ENCODE measurements at places on chromosomes 5 and 9.
A peak's percentile ranks its signal among the peaks of the same experiment; 100 is the strongest.

GRCh38 chr9:91734371-91734981, 215.6 kb downstream of the ROR2 start:
- peak; percentile 84 for DNase-seq

- DNase-seq = peak; percentile 18
Measured at GRCh38 chr5:1686016-1686802, 113.4 kb downstream of the MRPL36 start.

DNA sequence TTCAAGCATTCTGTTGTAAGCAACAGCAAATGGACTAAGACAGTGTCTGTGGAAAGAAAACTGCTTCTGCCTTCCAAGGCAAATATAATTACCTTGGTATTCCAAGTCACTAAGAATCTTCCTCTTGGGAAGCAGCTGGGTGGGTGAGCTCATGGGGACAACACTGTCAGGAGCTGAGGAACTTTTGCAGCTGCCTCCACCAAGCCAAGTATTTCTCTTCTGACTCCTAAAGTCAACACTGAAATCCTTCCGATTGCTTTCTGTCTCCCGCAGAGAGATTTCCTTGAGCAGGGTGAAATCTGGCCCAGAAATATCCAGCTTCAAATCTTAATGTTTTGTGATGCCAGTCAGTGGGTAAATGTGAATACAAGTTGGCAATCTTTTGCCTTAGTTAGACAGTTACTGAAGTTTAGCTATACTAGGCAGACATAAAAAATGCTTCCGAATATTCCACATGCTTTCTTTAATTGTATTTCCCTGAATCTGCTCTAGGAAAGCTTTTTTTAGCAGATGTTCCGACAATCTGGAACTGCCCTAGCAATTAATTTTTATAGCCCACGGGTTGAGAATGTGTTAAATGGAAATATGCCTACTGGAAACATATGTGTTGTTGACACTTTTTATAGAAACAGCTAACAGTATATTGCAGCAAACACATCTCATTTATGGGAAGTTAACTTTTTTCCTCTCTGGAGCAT, 369.9 kb upstream of the DAB2 start:
- DNase-seq = no peak

DNA sequence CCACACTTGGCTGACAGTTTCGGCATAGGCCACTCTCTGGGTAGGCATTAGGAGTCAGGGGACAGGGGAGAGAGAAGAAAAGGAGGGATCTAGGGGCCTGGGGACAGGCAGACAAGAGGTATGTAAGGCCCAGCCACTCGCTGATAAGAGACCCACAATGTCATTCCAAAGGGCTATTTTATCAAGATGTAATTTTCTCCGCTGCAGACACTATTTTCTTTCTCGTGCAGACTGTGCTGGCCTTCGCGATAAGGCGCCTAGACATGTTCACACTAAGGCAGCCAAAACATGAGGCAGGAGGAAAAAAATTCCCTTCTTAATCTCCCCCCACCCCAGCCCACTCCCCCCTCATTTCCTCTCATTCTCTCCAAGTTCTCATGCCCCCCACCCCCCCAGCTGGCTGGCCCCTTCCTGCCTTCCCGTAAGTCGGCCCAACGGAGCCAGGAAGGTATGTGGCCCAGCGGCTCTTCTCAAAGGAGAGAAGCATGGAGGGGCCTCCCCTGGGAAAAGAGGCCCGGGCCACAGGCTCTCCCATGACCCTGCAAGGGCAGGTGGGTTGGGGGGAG, 44.9 kb upstream of the SYNPO start:
- no peak for DNase-seq

GRCh38 chr5:141260458-141261237, 15.5 kb downstream of the PCDHB15 start:
- no peak for DNase-seq

DNA sequence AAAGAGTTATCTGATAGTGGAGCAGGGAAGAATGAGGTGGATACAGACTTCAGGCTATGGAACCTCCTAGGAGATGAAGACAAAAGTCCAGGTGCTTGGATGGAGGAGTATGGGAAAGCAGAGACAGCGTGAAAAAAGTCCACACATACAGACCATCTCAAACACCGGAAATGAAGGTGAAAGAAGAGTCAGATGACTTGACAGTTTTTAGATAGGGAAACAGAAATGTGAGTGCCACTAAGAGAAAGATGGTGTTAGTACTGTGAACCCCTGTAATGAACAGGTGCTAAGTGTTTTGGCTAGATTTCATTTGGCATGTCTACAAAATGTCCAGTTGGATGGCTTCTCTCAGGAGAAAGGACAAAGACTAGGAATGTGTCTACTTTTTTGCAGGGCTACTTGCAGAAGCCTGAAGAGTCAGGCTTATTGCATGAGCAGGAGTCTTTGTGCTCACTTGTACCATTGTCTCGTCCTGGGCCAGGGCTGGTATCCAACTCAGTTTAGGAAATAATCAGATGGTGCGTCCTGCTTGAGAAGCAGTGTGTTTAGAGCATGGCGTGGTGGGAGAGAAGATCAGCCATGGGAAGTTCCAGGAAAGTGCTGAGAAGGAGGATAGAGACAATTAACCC, 90.6 kb upstream of the STARD4 start:
- DNase-seq = no peak

DNA sequence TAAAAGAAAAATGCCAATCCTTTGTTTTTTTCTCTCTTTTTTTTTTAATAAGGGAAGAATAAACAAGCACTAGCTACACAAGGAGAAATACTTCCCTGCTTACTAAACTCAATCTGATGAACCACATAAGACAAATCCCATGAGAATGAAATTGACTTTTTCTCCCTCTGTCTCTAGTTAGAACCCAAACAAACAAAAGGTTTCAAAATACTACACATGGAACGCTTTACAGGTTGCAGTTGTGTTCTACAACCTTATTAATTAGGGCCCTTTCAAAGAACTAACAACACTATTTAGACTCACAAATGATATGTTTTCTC, 124.5 kb downstream of the PDE4D start:
- DNase-seq = no peak

GRCh38 chr9:33447799-33448553, 583 bp upstream of the AQP3 start:
- DNase-seq = peak; percentile 44

- no peak for DNase-seq
Measured at GRCh38 chr5:133404724-133405123, 207.6 kb downstream of the FSTL4 start.

DNA sequence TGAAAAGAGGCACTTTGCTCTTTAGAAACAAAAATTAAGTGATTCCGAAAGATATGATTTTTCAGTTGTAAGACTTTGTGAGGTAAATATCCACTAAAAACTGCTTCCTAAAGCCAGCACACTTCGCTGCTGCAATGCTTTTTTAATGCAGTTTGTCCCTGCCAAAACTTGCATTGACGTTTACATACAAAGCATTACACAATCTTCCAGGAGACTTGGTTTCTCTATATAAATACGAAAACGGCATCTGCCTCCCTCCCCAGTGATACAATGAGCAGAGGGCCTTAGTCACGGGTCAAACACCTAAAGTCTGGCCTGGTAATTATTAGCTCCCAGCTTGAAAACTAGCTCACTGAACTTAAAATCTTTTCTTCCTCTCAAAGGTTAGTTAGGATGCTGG, 170.7 kb downstream of the TSSK1B start:
- DNase-seq = no peak

DNA sequence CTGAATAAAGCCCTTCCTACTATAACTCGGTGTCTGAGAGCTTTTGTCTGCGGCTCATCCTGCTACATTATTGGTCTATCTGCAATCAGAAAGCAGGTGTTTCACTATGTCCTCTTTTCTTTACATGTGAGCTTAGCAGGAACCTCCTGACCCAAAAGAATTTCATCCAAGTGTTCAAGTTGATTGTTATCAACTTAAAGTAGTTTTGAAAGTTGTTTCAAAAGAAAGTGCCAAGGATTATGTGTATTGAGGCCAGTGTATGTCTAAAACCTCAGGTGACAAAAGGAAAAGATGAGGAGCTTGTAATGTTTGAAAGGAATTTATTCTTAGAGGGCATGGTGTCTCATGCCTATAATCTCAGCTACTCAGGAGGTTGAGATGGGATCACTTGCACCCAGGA, 8.1 kb upstream of the SELENOP start:
- no peak for DNase-seq

DNA sequence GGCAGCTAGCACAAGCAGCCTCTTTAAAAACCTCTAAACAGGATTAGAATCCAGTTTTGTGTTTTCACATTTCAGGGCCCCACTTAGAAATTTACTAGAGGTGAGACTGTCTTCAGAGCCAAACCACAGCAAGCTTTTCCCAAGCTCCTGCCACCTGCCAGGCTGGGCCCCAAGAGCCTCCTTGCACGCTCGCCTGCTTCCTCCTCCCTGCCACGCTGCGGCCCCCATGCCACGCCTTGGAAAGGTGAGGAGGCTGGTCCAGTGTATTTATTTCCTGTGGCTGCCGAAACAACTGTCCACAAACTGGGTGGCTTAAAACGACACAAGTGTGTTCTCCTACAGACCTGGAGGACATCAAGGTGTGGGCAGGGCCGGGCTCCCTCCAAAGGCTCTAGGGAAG, 43.4 kb downstream of the NKX2-5 start:
- DNase-seq = no peak

DNA sequence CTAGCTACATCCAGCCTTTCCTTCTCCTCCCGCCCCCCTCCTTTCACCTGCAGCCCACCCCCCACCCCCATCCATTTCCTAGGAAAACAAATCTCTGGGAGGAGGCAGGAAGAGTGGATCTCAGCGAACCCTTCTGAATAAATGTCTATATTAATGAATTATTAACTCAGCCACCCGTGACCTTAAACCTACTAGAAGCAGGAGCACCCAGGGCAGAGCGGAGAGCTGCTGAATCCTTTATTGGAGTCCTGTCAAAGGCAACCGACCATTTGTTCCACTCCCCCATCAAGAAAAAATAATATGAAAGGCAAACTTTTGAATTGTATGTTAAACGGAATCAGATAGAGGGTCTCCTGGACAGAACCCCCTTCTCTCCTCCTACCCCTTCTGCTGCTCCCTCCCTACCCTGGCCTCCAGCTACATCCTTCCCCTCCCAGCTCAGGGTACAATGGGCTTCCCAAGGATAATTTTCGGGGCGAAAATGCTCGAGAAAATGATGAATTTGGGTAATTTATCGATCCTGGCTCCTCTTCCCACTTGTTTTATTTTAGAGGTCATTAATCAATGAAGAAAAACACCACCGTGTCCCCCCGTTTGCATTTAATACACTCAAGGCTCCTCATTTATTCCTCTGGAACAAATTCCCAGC, 3.3 kb upstream of the PRDM6 start:
- no peak for DNase-seq

DNA sequence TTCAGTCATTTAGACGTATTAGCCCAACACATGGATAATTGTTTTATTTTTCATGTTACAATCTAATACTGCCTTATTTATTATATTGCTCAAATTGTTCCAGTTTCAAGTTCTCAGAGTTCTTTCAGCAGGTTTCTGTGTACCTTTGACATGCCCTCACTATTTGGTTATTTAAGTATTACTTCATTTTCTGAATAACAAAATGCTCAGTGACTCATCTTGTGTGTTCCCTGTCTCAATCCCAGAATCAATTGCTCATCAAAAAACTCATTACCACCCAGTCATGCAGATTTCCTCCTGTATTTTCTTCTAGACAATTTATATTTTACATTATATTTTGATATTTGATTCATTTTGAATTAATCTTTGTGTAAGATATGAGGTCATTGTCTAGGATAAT, 562.6 kb downstream of the ANXA1 start:
- DNase-seq = no peak

DNA sequence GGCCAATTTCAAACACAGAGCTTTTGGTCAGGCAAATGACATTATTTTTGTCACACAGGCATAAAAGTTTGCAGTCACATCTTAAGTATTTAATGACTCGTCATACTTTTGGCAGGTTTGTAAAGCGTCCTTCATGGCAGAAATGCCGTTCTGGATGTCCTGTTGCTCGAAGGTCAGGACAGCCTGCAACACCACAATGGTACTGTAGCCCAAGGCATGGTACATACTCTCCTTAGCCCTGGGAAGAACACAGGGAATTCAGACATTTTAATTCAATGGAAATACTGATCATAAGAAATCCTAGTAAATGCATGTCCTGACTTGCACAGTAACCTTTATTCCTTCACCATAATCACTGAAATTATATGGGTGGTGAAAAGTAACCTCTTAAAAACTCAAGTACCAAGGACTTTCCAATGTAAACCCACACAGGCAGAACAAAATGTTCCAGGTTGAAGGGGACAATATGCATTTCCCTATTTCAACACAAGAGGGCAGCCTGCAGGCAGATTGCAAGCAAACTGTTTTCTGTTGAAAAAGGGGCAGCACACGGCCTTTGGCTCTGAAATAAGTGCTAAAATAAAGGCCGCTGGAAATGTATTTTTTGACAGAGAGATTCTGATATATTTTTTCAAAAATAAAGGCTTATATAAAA, 95.7 kb downstream of the TTC39B start:
- peak; percentile 54 for DNase-seq

DNA sequence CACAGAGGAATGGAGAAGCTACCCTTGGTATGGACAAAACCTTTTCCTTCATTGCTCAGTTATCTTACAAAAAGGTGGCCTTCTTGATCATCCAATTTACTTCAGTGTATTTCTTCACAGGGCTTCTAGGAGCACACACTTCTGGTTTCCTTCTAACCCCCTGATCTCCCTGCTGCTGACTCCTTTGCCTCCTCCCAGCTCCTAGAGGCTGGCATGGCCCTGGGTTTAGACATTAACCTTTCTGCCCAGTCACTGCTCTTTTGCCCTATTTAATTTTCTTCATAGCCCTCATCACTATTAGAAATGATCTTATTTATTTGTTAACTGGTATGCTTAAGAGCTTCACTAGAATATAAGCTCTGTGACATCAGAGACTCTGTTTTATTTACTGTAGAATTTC, 63.2 kb downstream of the ANKRD55 start:
- no peak for DNase-seq

- no peak for DNase-seq
Measured at GRCh38 chr5:179294891-179295777, 50.1 kb downstream of the ADAMTS2 start.

DNA sequence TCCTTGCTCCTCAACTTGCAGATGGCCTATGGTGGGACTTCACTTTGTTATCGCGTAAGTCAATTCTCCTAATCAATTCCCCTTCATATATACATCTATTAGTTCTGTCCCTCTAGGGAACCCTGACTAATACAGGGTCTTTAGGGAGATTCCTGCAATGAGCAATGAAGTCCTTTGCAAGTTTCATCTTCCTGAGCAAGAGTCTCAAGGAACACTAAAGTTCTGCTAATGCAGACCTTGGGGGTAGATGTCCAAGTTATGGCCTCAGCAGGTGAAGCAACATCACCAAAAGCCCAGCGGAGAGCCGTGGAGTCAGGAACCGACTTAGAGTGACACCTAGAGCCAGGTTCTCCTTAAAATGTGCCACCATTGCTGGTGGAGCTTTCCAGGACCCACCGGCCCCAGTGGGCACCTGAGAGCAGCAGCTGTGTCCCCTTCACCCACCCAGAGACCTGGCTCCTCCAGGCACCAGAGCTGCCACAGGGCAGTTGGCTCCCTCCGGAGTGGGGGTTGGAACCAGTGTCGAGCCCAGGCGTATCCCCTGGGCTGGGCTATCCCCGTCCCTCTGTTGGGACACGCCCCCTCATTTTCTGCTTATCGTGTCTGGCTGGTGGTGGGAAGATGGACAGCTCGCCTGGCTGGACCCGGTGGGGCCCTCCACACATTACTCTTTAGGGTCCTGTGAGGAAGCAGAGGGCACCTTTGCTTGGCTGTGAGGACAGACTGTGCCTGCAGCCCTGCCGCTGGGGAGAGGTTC, 10.9 kb upstream of the FCN1 start:
- DNase-seq = no peak

- DNase-seq = no peak
Measured at GRCh38 chr9:95580812-95581761, 64.3 kb upstream of the PTCH1 start.
